Cardiac muscle cell (in vitro differentiated cells and primary cell): ENCODE measurements at places on chromosomes 12 and 14. TPM values are rescaled to one million over a fixed set of nuclear protein-coding genes. Genes with fewer than 3 reads are reported as not detected.

GRCh38 chr12:120092551-120093335 is 23.8 kb downstream of the RAB35 start:
- H3K4me3 ChIP-seq: no peak overlapping the region
- H3K36me3 ChIP-seq: peaks cover 9% of the 10 kb centered on the region
- no peaks in the 10 kb centered on the region for H3K27me3 ChIP-seq

GRCh38 chr12:92928421-92928961 is 604 bp downstream of the EEA1 start:
- no peaks in the 10 kb centered on the region for H3K36me3 ChIP-seq
- peaks cover 16% of the 10 kb centered on the region for H3K4me1 ChIP-seq
- no peak for DNase-seq
- peak overlapping the region; percentile 96 for H3K27ac ChIP-seq
- no peaks in the 10 kb centered on the region for H3K27me3 ChIP-seq

- no peak overlapping the region for H3K27ac ChIP-seq
- H3K27me3 ChIP-seq: no peaks in the 10 kb centered on the region
- H3K4me1 ChIP-seq: no peaks in the 10 kb centered on the region
- no peak overlapping the region for H3K4me3 ChIP-seq
- no peak for DNase-seq
Measured at GRCh38 chr14:22180045-22180444, 409.0 kb downstream of the DAD1 start.

- no peaks in the 10 kb centered on the region for H3K4me1 ChIP-seq
- H3K27me3 ChIP-seq: no peaks in the 10 kb centered on the region
- H3K36me3 ChIP-seq: no peaks in the 10 kb centered on the region
- DNase-seq: peak; percentile 20
- no peak overlapping the region for H3K4me3 ChIP-seq
Measured at GRCh38 chr14:72495668-72496067, 398.2 kb downstream of the DPF3 start.

GRCh38 chr12:4320497-4320852 is 538 bp upstream of the TIGAR start:
- no peaks in the 10 kb centered on the region for H3K36me3 ChIP-seq
- peak overlapping the region; percentile 41 for H3K4me3 ChIP-seq
- no peaks in the 10 kb centered on the region for H3K27me3 ChIP-seq
- peak overlapping the region; percentile 97 for H3K27ac ChIP-seq

GRCh38 chr12:93621986-93622385 is 49.5 kb downstream of the SOCS2 start:
- H3K4me1 ChIP-seq: no peaks in the 10 kb centered on the region
- no peaks in the 10 kb centered on the region for H3K27me3 ChIP-seq
- no peak overlapping the region for H3K27ac ChIP-seq
- H3K4me3 ChIP-seq: no peak overlapping the region

- no peaks in the 10 kb centered on the region for H3K4me1 ChIP-seq
- H3K27ac ChIP-seq: no peak overlapping the region
- no peaks in the 10 kb centered on the region for H3K36me3 ChIP-seq
- no peak overlapping the region for H3K4me3 ChIP-seq
- H3K27me3 ChIP-seq: no peaks in the 10 kb centered on the region
Measured at GRCh38 chr14:69270795-69271708, 11.1 kb downstream of the GALNT16 start.

- no peaks in the 10 kb centered on the region for H3K36me3 ChIP-seq
- H3K27me3 ChIP-seq: no peaks in the 10 kb centered on the region
- H3K27ac ChIP-seq: no peak overlapping the region
- DNase-seq: no peak
- H3K4me1 ChIP-seq: peaks cover 8% of the 10 kb centered on the region
Measured at GRCh38 chr12:108302016-108302402, 37.1 kb downstream of the CMKLR1 start.

Gene LRRIQ1
- total RNA-seq: 0.18 and 2.0 TPM in 2 replicates

Gene DAO
- total RNA-seq: not detected in 2 replicates
